ENCODE measurements at places on chromosomes 5 and 9. TPM values are rescaled to one million over a fixed set of nuclear protein-coding genes. Genes with fewer than 3 reads are reported as not detected.

The MUSK gene
- total RNA-seq, result not detected

The ENC1 gene
- 6.8 TPM for total RNA-seq

The BARHL1 gene
- total RNA-seq, result not detected

The MED22 gene
- total RNA-seq, result 29.3 TPM

The NR5A1 gene
- total RNA-seq, result not detected

Data from CD4-positive, CD25-positive, alpha-beta regulatory T cell (primary cell).